ENCODE measurements at places on chromosomes 3 and 15.

- peak; percentile 89 for DNase-seq
Observed at GRCh38 chr15:34795267-34796081, at the start of gene ACTC1. Gene ACTC1 (minus strand): TSS chr15:34795549. CDS start chr15:34794808, 741 bp downstream.

GRCh38 chr3:64837986-64838735 lies 150.4 kb upstream of the ADAMTS9 start:
- no peak for DNase-seq

DNA sequence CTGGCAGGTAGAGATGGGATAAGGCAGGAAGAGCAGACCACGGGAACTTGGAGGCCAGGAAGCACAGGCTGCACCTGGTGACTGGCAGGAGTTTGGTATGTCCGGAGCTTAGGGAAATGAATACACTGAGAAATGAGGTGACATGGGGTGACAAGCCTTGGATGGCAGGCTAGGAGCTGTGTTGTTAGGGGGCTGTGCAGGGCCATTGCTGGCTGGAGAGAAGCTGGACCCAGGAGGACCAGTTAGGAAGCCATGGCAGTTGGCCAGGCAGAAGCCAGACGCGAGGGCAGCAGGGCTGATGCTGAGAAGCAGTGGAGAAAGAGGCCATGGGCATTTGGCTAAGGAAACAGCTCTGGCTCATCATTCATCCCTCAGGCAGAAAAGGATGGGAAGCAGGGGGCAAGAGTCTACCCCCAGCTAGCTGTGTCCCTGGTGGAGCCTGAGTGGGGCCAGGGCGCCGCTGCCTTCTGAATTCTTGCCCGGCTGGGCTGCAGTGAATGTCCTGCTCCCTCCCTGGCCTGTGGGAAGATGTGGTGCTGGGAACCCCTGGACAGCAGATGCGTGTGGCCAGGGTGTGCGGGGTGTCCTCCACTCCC lies 255.8 kb downstream of the FAM43A start:
- DNase-seq, result no peak

DNA sequence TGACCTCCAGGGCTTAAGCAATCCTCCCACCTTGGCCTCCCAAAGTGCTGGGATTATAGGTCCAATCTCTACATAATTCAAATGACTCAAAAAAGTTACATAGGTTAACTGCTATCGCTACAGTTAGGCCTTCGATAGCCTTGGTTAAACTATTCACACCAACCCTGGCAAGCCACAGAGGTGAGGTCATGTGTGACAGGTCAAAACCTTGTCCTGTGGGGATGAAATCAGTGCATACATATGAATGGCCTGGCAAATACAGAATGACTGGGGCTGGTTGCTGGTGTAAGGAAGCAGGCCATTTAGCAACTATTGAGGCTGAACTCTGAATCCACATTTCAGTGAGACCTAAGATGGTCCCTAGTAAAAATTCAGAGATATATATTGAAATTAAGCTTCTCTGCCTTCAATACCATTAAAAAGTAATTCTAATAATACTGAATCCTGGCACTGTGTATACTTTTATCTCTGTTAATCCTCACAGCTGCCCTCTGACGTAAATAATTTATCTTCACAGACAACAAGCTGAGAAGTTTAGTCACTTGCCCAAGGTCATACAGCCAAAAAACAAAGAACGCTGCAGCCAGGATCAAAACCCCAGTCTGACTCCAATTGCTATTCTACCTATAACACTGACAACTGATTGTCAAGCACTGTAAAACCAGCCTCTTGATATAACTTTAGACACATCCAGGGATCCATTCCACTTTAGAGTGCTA lies 35.3 kb downstream of the MKRN2 start:
- DNase-seq, result no peak

GRCh38 chr15:101723874-101724674 lies at the start of gene TARS3:
Gene TARS3 (minus strand): TSS chr15:101724473. CDS start chr15:101724387, 86 bp downstream.
- DNase-seq, result peak; percentile 97
